ENCODE measurements at places on chromosomes 6 and 20. TPM values are rescaled to one million over a fixed set of nuclear protein-coding genes. Genes with fewer than 3 reads are reported as not detected.

- H3K4me3 ChIP-seq: no peak overlapping the region
- no peak for DNase-seq
- peaks cover 77% of the 10 kb centered on the region for H3K4me1 ChIP-seq
- H3K27ac ChIP-seq: peak overlapping the region; percentile 12
- no peaks in the 10 kb centered on the region for H3K36me3 ChIP-seq
These were observed 39.0 kb downstream of the B4GALT5 start for GRCh38 chr20:49674383-49675352.

DNA sequence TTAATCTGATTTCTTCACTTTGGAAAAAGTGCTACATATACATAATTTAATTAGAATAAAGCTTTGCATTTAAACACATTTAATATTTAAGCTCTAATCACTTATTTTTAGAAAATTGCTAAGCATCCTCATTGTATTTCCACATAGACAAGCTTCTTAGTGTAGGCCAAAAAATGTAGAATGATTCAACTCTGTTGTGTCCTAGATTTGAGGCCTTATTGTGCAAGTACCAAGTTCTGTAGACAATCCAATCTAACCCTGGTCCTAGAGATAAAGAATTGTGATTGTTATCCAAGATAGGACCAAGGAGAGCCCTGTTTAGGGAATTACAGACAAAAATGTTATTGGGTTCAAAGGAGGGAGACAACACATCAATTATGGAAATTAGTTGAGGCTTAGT lies 27.6 kb downstream of the MRAP2 start:
- peaks cover 9% of the 10 kb centered on the region for H3K27me3 ChIP-seq
- no peak overlapping the region for H3K4me3 ChIP-seq
- peaks cover 28% of the 10 kb centered on the region for H3K4me1 ChIP-seq
- peak overlapping the region; percentile 24 for H3K27ac ChIP-seq

- no peaks in the 10 kb centered on the region for H3K4me1 ChIP-seq
- H3K4me3 ChIP-seq: no peak overlapping the region
- H3K27ac ChIP-seq: no peak overlapping the region
- peaks cover 39% of the 10 kb centered on the region for H3K36me3 ChIP-seq
These were observed 122.7 kb downstream of the MMS22L start for GRCh38 chr6:97160280-97160679.

DNA sequence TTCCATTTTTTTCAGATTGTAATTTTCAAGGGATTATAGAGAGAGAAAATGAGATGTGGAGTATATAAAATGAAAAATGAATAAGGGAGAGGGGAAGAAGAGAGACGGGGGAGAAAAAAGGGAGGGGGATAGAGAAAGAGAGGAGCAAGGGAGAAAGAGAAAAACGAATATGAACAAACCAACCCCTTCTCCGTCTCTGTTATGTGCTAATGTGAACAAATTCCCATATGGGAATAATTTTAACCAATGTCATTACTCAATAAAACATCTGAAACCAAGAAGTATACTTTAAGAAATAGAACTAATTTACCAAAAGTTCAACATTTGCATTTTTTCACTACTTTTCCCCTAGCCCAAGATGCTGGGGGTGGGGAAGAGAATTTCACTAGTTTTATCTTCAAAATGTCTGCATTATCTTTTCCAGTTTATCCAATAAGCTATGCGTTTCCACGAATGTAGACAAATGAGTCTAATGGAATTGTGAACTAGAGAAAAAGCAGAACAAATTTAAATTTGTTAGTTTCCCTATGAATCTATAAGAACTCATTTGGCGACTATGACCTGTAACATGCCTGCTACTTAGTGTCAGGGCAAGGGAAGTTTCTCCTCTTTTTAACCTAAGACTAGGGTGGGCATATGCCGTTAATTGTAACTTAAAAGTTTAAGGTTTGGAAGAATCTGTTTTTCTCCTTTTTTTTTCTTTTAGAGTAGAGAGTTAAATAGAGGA lies 286.3 kb downstream of the BTBD9 start:
- peaks cover 10% of the 10 kb centered on the region for H3K4me1 ChIP-seq
- peaks cover 5% of the 10 kb centered on the region for H3K36me3 ChIP-seq
- no peak for DNase-seq

- H3K36me3 ChIP-seq: no peaks in the 10 kb centered on the region
- H3K4me3 ChIP-seq: no peak overlapping the region
These were observed 167.5 kb upstream of the PLCB4 start for GRCh38 chr20:8901237-8902025.

DNA sequence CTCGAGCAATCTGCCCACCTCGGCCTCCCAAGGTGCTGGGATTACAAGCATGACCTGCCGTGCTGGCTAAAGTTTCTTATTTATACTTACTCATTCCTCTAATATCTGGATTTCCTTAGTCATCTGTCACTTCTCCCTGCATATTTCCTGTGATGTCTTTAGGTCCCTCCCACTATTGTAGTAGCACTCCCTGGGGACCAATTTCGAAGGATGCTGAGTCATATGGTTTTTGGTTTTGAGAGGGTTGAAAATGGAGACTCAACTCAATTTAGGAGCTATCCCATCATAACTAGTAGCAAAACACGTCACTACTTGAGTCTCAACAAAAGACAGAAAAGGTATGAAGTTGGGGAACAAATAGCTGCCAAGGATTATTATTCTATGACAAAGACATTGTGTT lies 20.2 kb downstream of the MCUR1 start:
- H3K4me3 ChIP-seq: no peak overlapping the region
- H3K27ac ChIP-seq: peak overlapping the region; percentile 34
- no peak for DNase-seq
- peaks cover 13% of the 10 kb centered on the region for H3K4me1 ChIP-seq

DNA sequence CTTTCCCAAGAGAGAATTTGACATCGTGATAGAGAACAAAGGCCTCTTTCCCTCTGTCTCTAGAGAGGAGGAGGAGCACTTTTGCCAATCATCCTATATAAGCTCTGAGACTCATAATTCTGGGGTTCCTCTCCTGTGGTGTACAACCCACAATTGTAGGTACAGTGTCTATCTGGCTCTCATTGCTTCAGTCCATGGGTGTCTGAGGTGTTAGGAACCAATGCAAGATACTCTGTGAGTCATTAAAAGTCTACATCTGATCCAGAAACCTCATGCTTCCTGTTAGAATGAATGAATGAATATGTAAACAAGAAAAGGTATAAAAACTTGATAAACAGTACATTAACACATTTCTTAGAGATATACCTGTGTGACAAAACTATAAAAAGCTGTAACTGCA lies 356.7 kb downstream of the QKI start:
- H3K4me1 ChIP-seq: peaks cover 4% of the 10 kb centered on the region
- no peak overlapping the region for H3K4me3 ChIP-seq
- DNase-seq: no peak
- no peaks in the 10 kb centered on the region for H3K27me3 ChIP-seq
- peaks cover 3% of the 10 kb centered on the region for H3K36me3 ChIP-seq
- no peak overlapping the region for H3K27ac ChIP-seq

DNA sequence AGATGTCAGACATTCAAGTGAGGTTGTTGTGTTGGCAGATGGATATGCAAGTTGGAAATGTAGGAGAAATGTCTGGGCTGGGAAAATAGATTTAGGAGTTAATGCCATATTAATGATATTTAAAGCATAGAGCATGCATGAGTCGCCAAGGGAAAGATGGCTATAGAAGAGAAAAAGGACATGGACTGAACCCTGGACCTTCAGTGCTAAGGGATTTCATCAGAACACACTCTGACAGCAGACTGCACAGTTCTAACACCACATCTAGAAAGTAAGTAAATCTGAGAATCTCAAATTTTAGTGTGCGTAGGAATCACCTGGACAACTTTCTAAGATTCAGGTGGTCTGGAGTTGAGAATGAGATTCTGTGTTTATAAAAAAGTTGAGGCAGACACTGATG lies 17.3 kb upstream of the POLR1H start:
- H3K27ac ChIP-seq: no peak overlapping the region
- peaks cover 11% of the 10 kb centered on the region for H3K4me1 ChIP-seq
- H3K27me3 ChIP-seq: no peaks in the 10 kb centered on the region
- no peak for DNase-seq
- H3K4me3 ChIP-seq: no peak overlapping the region
- no peaks in the 10 kb centered on the region for H3K36me3 ChIP-seq

GRCh38 chr20:57622579-57623381 lies 2.6 kb upstream of the ZBP1 start:
- no peaks in the 10 kb centered on the region for H3K4me1 ChIP-seq
- H3K36me3 ChIP-seq: no peaks in the 10 kb centered on the region
- H3K4me3 ChIP-seq: no peak overlapping the region
- no peak overlapping the region for H3K27ac ChIP-seq
- DNase-seq: peak; percentile 85

DNA sequence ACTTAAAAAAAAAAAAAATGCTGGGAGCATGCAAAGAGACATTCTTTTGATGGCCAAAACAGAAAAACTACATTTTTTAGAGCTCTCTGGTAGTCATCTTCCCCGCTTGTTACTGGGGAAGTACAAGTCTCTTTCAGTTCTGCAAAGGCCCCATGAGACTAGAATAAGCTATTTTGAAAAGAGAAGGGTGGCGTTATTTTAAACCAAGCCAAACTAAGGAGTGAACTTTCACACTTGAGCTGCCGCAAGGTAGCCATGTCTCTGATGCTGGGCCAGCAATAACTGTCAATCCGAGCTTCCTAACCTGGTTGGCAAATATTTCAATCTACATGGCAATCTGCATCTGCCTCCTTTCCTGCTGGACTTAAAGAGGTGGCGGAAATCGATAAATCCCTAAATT lies 96.7 kb downstream of the L3MBTL3 start:
- DNase-seq: no peak
- no peaks in the 10 kb centered on the region for H3K27me3 ChIP-seq
- H3K36me3 ChIP-seq: peaks cover 12% of the 10 kb centered on the region
- no peak overlapping the region for H3K4me3 ChIP-seq
- no peak overlapping the region for H3K27ac ChIP-seq

GRCh38 chr20:24649787-24650490 lies 180.5 kb downstream of the SYNDIG1 start:
- H3K36me3 ChIP-seq: no peaks in the 10 kb centered on the region
- H3K27me3 ChIP-seq: no peaks in the 10 kb centered on the region
- H3K4me3 ChIP-seq: no peak overlapping the region
- DNase-seq: no peak
- H3K27ac ChIP-seq: no peak overlapping the region

DNA sequence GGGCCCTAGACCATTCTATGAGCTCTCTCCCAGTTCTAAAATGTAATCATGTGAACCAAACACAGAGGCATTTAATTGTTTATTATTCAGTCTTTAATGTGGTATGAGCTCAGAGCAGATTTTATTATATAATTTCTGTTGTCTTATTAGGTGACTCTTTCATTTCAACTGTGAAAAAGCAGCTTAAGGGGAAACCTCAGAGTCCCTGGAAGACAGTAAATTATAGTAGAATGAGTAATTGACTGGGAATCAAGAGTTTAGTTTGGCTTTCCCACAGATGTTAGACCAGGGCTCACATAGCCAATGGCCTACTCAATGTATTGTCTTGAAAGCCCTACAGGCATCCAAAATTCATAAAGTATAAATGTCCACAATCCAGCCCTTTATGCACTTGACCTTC lies 390.4 kb upstream of the SLC35B3 start:
- DNase-seq: no peak
- no peak overlapping the region for H3K4me3 ChIP-seq
- H3K27ac ChIP-seq: no peak overlapping the region
- H3K27me3 ChIP-seq: no peaks in the 10 kb centered on the region
- peaks cover 22% of the 10 kb centered on the region for H3K4me1 ChIP-seq
- no peaks in the 10 kb centered on the region for H3K36me3 ChIP-seq

GRCh38 chr6:161836643-161837448 lies 563.0 kb upstream of the AGPAT4 start:
- H3K36me3 ChIP-seq: peaks cover 4% of the 10 kb centered on the region
- H3K27ac ChIP-seq: peak overlapping the region; percentile 33
- H3K27me3 ChIP-seq: no peaks in the 10 kb centered on the region
- DNase-seq: no peak

DNA sequence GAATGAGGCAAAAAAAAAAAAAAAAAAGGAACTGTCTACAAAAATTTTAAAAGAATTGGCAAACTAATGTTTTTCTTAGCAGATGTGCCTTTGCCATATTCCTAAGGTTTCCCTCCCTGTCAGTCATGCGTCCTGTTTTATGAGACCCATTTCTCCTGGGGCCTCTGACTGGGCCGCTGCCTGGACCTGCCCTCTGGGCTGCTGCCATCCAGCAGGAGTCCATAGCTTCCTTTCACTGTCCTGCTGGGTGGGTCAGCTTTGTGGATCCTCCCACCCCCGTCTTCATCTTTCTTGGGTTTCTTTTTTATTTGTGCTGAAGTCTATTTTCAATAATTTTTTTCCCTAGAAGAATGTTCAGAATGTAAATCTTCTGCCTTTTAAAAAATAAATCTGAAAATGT lies 110.8 kb upstream of the SCP2D1 start:
- H3K36me3 ChIP-seq: no peaks in the 10 kb centered on the region
- peak overlapping the region; percentile 41 for H3K4me3 ChIP-seq
- H3K4me1 ChIP-seq: peaks cover 47% of the 10 kb centered on the region
- no peak for DNase-seq
- H3K27me3 ChIP-seq: no peaks in the 10 kb centered on the region

DNA sequence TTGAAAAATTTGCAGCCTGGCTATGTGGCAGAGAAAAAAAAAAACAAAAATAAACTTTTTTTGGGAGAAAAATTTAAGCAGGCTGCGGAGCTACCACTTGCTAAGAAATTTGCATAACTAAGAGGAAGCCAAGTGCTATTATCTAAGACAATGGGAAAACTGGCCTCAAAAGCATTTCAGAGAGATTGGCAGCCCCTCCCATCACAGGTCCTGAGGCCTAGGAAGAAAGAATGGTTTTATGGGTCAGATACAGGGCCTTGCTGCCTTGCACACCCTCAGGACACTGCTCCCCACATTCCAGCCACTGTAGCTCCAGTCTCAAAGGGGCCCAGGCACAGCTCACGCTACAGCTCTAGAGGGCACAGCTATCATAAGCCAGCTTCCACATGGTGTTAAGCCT lies 777.9 kb downstream of the TENT5A start:
- H3K4me3 ChIP-seq: no peak overlapping the region
- no peak overlapping the region for H3K27ac ChIP-seq
- no peak for DNase-seq
- H3K36me3 ChIP-seq: no peaks in the 10 kb centered on the region
- peaks cover 5% of the 10 kb centered on the region for H3K27me3 ChIP-seq
- no peaks in the 10 kb centered on the region for H3K4me1 ChIP-seq

GRCh38 chr20:21436205-21436604 lies 38.9 kb upstream of the NKX2-4 start:
- H3K27me3 ChIP-seq: peaks cover 15% of the 10 kb centered on the region
- H3K4me3 ChIP-seq: no peak overlapping the region
- no peaks in the 10 kb centered on the region for H3K36me3 ChIP-seq
- no peak for DNase-seq

Gene PGC
- not detected for total RNA-seq

Gene PMEPA1
- total RNA-seq: 28.2 TPM

Gene CAP2
- total RNA-seq: 71.8 TPM

Gene MYB
- total RNA-seq: 0.86 TPM

Gene PTGIS
- 67.6 TPM for total RNA-seq

Data from osteocyte (in vitro differentiated cells).